ENCODE measurements at places on chromosomes 5 and 9. TPM values are rescaled to one million over a fixed set of nuclear protein-coding genes. Genes with fewer than 3 reads are reported as not detected.

The TBC1D13 gene
- 34.8 TPM for polyA plus RNA-seq

The ELAVL2 gene
- polyA plus RNA-seq = not detected

The FOXI1 gene
- polyA plus RNA-seq = not detected

The DOCK2 gene
- polyA plus RNA-seq = 71.0 TPM

The CKMT2 gene
- polyA plus RNA-seq = not detected

The COL5A1 gene
- not detected for polyA plus RNA-seq

The FOXB2 gene
- polyA plus RNA-seq = not detected

The ARHGEF37 gene
- polyA plus RNA-seq = not detected

The WWC1 gene
- not detected for polyA plus RNA-seq

The TAF9 gene
- 113 TPM for polyA plus RNA-seq

The PHF2 gene
- polyA plus RNA-seq = 2.3 TPM

The CCL27 gene
- polyA plus RNA-seq = not detected

The TAS2R1 gene
- polyA plus RNA-seq = not detected

The FAM221B gene
- not detected for polyA plus RNA-seq

The CTSV gene
- polyA plus RNA-seq = not detected

The ANKRD18A gene
- 0.71 TPM for polyA plus RNA-seq

All from naive thymus-derived CD8-positive, alpha-beta T cell (primary cell).